ENCODE measurements at places on chromosomes 12 and 14. TPM values are rescaled to one million over a fixed set of nuclear protein-coding genes. Genes with fewer than 3 reads are reported as not detected.

The CLEC12A gene
- not detected for total RNA-seq

The RPL10L gene
- not detected for total RNA-seq

The NUDT14 gene
- total RNA-seq, result 82.1 TPM

The DEGS2 gene
- total RNA-seq, result 1.6 TPM

The CRADD gene
- 12.5 TPM for total RNA-seq

The PSME2 gene
- total RNA-seq, result 211 TPM

The ITPK1 gene
- 66.2 TPM for total RNA-seq

The PRPF39 gene
- total RNA-seq, result 19.2 TPM

The KRT77 gene
- not detected for total RNA-seq

The PPM1A gene
- total RNA-seq, result 69.3 TPM

The CATSPERB gene
- total RNA-seq, result not detected

The SERPINA9 gene
- total RNA-seq, result not detected

The RNASE7 gene
- total RNA-seq, result not detected

The NUAK1 gene
- 9.8 TPM for total RNA-seq

The RIPK3 gene
- total RNA-seq, result not detected

The DCAF4 gene
- 55.8 TPM for total RNA-seq

The CMTM5 gene
- not detected for total RNA-seq

The BHLHE41 gene
- 81.0 TPM for total RNA-seq

The SCN8A gene
- 12.7 TPM for total RNA-seq

The CCDC38 gene
- total RNA-seq, result not detected

The LPAR5 gene
- total RNA-seq, result 4.3 TPM

The FOXM1 gene
- 88.6 TPM for total RNA-seq

The GPRC5D gene
- not detected for total RNA-seq

The BDKRB2 gene
- total RNA-seq, result 0.07 TPM

The DPF3 gene
- total RNA-seq, result 30.5 TPM

The SCNN1A gene
- 2.9 TPM for total RNA-seq

The BRI3BP gene
- total RNA-seq, result 31.9 TPM

The MSRB3 gene
- total RNA-seq, result 4.5 TPM

The VRTN gene
- not detected for total RNA-seq

The ARL1 gene
- total RNA-seq, result 107 TPM

The PCNX4 gene
- 151 TPM for total RNA-seq

The ANKRD9 gene
- total RNA-seq, result 52.6 TPM
